Stimulated activated CD4-positive, alpha-beta T cell treated with anti-CD3 and anti-CD28 coated beads, Interleukin-15, amount 100 ng/mL, for 1 hour (primary cell): ENCODE measurements at places on chromosomes 6 and 20.

GRCh38 chr6:47241742-47242482, 67.8 kb downstream of the TNFRSF21 start:
- no peak for DNase-seq

DNA sequence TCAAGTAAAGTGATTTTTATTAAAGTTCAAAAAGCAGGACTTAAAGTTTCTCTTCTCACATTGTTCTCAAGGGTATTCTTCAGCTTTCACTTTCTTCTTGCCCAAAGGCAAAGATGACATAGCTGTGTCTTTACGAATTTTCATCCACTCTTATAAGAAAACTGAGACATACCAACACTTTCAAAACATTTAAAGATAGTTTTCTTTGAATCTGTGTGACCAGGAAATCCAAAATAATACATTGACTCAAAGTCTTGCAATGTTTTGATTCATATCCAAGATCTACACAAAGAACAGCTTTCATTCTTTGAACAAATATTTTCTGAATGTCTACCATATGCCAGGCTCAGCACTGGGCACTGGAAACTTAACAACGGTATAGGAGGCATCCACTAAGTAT, 117.9 kb downstream of the SIM1 start:
- DNase-seq: no peak

GRCh38 chr6:144019929-144020328, 11.9 kb upstream of the PLAGL1 start:
- DNase-seq: no peak

- no peak for DNase-seq
Observed at GRCh38 chr6:132285004-132285780, 116.1 kb downstream of the MOXD1 start.

GRCh38 chr6:87700397-87701343, 1.4 kb downstream of the AKIRIN2 start:
- no peak for DNase-seq

DNA sequence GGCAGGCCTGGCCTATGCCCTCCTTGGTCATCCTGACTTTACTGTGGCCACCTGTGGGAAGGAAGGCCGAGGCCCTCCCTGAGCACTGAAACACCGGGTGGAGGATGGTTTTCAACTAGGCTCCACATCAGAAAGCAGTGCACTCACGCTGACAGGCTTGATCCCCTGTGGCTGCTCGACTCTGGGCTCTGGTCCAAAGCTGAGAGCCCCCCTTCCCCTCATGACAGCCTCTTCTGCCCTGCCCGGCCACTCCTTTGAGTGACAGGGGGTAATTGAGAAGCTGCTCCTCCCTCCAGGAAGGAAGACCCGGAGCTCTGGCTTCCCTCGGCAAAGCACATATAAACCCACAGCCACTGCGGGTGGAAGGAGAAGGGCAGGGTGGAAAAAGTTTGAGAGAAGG, 43.6 kb downstream of the MUC22 start:
- no peak for DNase-seq
